AML-193 (cell line): ENCODE measurements at places on chromosomes 2 and 18.
A peak's percentile ranks its signal among the peaks of the same experiment; 100 is the strongest.

DNA sequence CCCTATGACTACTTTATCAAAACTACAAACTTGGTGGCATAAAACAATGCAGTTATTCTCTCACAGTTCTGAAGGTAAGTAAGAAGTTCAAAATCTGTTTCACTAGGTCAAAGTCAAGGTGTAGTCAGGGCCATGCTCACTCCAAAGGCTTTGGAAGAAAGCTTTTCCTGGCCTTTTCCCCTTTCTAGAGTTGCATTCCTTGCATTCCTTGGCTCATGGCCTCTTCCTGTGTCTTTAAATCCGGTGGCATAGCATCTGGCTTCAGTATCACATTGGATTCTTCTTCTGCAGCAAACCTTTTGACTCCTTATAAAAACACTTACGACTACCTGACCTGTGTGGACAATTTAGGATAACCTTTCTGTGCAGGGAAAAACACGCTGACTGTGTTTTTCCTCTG, 543.5 kb upstream of the HNMT start:
- no peak for DNase-seq

DNA sequence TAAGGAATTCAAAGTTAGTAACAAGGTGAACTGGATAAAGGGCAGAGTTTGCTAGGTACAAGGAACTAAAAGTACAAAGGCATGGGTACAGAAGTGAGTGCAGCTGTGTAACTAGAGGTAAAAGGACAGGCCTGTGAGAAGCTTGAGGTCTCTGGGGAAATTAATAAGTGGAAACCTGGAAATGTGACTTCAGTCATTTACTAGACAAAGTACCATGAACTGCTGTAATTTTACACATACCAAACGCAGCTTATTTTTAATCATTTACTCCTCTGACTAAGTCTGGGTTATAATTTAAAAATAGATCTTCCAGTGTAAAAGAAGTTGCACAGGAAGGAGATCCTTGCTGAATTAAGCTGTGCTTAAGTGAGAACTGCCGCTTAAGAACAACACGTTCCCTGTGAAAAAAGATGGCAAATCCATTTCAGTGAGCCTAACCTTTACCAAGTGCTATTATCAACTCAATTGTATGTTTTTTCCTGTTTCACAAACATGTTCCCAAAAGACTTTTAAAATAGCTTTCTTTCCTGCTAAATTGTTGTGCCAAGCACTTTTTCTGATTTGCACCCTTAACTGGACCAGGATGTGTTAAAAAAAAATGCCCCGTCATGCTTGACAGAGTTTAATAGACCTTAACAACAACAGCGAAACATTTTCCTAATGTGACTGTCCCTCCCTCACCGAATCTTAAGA, 44.3 kb downstream of the CALCRL start:
- no peak for DNase-seq

- DNase-seq, result no peak
Observed at GRCh38 chr18:69590150-69590549, 189.5 kb downstream of the DOK6 start.

DNA sequence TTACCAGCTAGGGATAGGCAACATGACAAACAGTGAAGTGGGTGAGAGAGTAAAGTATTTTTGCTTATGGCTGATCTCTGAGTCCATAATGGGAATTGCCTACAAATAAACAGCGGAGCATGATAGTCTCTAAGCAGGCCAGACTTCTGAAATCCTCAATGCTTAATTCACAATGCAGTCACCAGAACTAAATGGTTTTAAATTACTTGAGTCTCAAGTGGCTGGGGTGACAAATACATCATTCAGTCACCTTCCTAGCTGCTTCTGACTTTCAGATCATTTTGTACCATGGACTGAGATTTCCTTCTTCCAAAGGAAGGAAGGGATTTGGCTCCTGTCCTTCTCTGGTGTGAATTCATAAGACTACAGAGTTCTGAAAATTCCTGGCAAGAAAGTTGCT, 82.8 kb upstream of the RMP24 start:
- DNase-seq, result no peak

DNA sequence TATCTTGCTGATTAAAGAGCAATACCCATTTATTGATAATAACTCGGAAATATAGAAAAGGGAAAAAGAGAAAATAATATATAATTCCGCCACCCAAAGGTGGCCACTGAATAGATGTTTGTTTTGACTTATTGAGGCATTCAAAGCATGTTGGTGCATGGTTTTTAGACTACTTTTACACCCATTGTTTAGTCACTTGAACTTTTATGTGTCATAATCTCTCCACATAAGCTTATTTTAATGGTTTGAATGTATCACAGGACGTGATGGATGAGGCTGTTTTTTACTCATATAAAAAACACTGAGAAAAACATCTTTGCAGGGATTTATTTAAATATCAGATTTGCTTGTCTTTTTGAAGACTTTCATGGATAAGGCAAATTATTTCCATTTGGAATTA, 120.4 kb downstream of the ACKR3 start:
- no peak for DNase-seq

GRCh38 chr2:239903803-239904202, 121.3 kb downstream of the NDUFA10 start:
- no peak for DNase-seq

GRCh38 chr2:62641410-62641843, 64.1 kb upstream of the EHBP1 start:
- DNase-seq, result no peak

- DNase-seq, result no peak
Observed at GRCh38 chr2:132429941-132430573, 13.5 kb downstream of the GPR39 start.

DNA sequence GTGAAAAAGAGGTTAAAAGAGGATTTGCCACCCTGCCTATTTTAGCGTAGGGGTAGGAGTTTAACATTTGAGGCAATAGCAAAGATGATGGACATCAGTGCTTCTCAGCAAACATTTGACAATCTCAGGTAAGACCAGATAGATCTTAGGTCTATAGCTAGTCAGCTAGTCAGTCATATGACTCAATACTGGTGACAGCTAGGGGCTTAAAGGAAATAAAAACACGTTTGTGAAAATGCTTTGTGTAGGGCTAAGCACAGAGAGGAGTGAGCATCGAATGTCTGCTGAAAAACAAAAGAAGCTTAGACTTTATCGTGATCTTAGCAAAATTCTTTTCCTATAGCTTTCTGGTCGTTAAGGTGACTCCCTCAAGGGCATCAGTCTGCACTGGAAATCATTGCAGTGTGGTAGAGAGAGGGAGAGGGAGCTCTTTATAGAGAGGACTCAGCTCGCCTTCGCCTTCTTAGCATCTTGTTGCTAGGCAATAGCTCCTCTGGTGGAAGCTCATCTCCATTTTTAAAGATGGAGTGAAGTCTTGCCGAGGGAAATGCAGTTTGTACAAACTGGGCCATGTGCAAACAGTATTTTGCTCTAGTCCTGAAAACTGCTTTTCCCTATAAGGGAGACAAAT, 62.8 kb upstream of the SLC38A11 start:
- DNase-seq, result no peak

- DNase-seq, result no peak
Observed at GRCh38 chr2:41998186-41999127, 49.4 kb upstream of the PKDCC start.

DNA sequence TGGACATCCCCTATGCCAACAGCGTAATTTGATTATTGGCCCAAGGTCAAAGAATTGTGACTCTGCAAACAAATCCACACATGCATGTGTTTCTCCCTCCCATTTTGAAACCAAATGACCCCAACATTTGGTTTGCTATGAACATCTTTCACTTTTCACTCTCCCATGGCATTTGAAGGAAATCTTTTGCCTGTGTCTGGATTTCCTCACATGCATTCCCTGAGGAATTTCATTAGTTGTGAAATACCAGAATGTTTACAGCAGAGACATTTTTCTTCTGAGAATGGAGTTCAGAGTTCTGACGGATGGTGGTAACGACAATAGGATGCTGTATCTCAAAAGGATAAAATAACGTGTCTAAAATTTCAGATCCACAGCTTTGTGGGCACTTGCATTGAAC, 60.3 kb upstream of the LMAN1 start:
- DNase-seq, result no peak

DNA sequence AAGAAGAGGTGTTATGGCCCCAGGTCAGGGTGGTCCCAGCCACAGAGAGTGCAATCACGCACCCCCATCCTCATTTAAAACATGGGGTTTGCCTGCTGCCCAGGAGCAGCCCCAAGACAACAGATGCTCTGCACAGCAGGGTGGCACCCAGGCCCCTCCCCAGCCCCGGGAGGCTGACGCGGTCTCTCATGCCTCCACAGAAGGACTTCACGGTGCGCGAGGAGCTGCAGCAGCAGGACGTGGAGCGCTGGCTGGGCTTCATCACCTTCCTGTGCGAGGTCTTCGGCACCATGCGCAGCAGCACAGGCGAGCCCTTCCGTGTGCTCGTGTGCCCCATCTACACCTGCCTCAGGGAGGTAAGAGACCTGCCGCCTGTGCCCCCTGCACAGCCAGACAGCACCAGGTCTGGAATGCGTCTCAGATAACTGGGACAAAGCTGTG, 133.7 kb downstream of the SMAD7 start:
- DNase-seq, result no peak

GRCh38 chr2:144510294-144510991, 9.5 kb downstream of the ZEB2 start:
- DNase-seq, result no peak

- no peak for DNase-seq
Observed at GRCh38 chr18:11784674-11785304, 66.4 kb upstream of the CHMP1B start.

GRCh38 chr2:239057533-239057932, 209.6 kb downstream of the TWIST2 start:
- no peak for DNase-seq

GRCh38 chr2:20966061-20966595, 77.7 kb downstream of the APOB start:
- no peak for DNase-seq

DNA sequence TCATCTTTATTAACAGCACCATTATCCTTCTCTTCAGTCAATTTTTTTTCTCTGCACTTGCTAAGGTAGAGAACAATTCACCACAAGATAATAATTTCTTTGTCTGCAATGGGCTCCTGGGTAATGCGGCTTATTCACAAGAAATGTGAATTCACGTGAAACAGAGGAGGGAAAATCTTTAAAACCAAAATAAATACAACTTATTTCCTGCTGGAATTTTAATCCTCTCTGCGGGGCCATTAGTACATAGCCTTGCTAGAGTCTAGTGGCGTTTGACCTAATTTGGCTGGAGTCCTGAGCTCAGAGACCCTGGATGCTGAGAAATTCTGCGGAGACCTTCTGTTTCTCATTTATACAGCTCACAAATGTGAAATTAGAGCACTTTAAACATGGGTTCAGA, 319.3 kb upstream of the MMADHC start:
- DNase-seq, result no peak

GRCh38 chr2:47057687-47058002, 97.5 kb downstream of the STPG4 start:
- DNase-seq, result no peak

DNA sequence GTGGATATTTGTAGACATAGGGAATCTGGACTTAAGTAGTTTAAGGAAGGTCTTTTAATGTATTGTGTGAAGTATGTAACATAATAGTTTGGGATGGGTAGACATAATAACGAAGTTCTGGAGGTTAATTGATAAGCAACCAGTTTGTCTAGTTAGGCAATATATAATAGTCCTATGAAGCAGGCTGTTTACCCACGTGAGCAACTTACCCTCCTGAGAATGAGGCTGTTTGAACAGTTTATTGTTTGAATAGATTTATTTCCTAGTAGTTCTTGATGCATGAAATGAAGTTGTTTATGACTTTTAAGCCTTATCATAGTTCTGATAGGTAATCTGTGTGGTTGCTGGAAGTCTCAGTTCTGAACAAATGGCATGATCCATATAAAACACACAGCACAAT, 361.5 kb downstream of the GALNT13 start:
- DNase-seq, result no peak

- DNase-seq, result no peak
Observed at GRCh38 chr2:12737738-12738485, 21.2 kb downstream of the TRIB2 start.

DNA sequence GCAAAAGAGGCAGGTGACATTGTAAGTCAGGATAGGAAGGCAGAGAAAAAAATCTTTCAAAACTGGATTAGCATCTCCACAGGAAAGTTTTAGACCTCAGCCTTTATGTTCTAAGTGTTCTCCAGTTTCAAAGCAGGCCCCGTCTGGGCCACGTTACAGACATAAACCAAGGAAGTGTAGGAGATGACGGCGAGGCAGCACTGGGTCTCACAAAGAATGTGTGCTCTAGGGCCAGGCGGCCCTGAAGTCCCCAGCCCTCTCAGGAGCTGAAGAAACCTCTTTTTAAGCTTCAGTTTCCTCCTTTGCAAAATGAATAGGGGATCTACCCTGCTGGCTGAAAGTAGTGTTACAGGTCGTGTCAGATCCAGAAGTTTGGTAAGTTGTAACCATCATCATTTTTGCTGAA, 81.7 kb downstream of the SPRED2 start:
- DNase-seq, result peak; percentile 9

DNA sequence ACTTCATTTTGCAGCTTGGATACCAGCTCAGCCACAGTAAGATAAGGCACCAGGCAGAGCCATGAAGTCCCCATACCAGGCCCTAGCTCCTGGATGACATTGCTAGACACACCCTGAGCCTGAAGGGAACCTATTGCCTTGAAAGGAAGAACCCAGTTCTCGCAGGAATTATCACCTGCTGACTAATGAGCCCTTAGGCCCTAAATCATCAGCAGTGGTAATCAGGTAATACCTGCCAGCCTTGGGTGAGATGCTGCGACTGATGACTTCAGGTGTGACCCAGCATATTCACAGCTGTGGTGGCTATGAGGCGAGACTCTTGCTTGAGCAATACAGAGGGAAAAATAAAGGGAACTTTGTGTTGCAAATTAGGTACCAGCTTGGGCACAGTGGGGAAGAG, 24.9 kb downstream of the CLK1 start:
- no peak for DNase-seq

GRCh38 chr18:46630160-46630559, 26.9 kb downstream of the LOXHD1 start:
- DNase-seq, result peak; percentile 25

DNA sequence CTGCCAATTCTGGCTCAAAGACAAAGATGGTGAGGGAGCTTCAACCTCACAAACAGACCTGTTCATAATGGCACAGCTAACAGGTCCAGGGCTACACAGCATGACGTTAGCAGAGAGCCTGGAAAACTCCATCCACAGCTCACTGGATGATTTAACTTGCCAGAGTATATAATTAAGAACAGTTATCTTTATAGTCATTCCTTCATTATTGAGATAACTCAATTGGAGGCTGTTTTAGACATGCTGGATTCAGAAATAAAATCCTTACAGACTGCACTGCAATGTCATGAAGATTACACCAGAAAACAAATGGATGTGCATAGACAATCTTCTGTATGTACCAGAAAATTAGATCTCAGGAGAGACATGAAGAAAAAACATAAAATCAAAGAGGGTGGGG, 55.1 kb upstream of the LYPD1 start:
- no peak for DNase-seq

DNA sequence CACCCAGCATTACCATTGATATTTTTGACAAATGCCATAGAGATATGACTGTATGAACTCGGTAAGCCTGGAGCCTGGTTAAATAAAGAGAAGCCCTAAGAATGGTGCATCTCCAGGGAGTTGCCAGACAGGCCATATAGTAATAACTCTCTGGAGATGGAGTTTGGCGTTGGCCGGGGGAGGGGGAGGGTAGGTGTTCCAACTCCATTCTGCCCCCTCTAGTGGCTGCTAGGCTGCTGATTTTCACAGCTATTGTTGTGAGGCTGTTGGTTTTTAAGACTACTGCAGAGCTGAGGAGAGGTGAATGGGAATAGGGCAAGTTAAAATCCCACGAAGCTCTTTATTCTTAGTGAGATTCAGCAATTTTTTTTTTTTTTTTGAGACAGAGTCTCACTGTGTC, 99.9 kb downstream of the GALNT14 start:
- no peak for DNase-seq
